ENCODE measurements at places on chromosomes 3 and 15.
A peak's percentile ranks its signal among the peaks of the same experiment; 100 is the strongest.

DNA sequence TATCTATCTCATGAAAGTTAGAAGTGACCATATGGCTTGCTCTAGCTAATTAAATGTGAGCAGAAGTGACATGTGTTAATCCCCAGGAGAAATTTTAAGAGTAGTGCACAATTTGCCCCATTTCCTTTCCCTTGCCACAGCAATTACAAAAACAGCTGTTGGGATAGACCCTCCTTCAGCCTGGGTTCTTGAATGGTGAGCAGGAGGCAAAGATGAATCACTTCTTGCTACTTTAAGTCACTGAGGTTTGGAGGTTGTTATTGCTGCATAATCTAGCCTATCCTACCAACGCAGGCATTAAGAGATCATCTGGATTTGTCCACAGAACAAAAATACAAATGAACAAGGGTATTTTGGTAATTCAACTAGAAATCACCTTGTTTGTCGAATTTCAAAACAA is 51.7 kb upstream of the CAPN7 start:
- no peak for DNase-seq

DNA sequence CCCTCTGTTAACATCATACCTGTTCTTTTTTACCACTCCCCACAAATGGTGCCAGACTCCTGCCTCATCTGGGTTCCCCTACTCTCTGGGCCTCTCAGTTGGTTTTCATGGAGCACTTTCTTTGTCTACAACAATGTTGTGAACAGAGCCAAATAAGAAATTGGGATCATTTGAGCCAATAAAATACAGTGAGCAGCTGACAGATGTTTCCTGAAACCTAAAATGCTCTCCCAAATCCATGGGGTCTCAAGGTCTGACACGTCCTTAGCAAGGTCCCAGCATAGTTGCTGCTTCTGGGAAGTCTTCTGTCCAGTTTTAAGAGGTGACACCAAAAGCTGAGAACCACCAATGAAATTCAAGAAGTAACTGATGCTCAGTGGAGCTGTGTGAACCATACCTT is 1.7 kb downstream of the NMNAT3 start:
- no peak for DNase-seq

- DNase-seq, result no peak
Observed at GRCh38 chr3:168984872-168985271, 678.6 kb downstream of the MECOM start.

DNA sequence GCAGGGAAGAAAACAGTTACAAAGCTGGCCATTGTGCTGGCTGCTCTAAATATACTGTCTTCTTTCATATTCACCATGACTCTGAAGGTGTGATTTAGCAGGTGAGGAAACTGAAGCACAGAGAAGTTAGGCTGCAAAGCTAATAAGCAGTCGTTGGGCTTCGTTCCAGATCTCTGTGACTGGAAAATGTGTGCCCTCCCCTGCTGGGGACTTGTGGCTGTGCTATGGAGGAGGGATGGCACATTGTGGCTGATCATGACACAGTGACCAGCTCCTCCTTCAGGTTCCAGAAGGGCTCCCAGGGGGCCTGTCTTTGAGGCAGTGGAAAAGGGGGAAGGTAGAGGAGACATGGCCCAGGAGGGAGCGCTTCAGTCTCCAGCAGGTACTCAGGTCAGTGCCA is 19.2 kb downstream of the PXK start:
- DNase-seq, result no peak

GRCh38 chr3:141082064-141082463 is 30.9 kb downstream of the SPSB4 start:
- DNase-seq, result no peak

DNA sequence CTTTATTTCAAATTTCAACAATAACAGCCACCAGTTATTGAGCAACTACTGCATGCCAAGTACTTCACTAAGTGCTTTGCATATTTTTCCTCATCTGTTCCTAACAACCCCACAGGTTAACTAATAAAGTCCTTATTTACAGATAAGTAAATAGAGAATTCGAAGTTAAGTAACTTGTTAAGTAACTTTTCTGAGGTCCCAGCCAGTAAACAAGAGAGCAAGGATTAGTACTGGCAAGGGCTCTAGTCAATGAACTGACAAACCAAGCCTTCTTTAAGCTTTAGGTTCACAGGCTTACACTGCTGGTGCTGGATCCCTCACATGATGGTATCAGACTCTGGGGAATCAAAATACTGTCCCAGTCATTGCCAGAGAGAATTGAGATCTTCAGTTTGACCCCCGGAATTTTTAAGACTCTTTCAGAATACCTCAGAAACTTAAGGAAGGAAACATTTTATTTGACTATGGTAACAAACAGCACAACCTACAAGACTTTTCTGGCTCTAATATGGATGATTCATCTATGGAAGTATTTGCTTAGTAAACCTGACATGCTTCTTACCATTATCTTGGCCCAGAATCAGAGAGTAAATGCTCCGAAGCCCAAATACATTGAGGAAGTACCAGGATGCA is 16.5 kb downstream of the EMC3 start:
- no peak for DNase-seq

DNA sequence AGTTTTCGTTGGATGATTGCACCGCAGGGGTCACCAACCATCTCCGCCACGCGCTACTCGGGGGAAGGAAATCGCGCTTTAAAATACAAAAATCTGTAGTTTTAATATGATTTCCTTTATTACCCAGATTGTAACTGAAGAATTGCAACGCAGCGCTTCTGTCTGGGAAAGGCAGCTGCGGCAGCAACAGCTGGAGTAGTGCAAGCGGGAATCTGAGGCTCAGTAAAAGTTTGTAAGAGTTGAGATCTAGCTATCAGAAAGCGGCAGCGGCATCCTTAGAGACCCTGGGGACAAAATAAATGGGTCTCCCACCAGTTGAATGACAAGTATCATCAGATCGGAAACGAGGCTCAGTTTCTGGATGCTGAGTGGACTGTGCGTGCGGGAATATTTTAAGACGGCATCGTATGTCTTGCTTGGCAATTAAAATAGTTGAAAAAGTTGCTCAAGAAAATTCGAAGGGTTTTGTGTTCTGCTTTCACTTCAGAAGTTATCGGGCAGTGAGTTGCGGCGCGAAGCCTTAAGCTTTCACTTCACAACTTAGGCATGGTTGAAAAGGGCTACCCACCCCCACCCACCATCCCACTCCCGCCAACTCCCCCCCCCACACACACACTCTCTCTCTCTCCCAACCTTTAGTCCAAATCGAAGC is 2.7 kb downstream of the MECOM start:
- no peak for DNase-seq

DNA sequence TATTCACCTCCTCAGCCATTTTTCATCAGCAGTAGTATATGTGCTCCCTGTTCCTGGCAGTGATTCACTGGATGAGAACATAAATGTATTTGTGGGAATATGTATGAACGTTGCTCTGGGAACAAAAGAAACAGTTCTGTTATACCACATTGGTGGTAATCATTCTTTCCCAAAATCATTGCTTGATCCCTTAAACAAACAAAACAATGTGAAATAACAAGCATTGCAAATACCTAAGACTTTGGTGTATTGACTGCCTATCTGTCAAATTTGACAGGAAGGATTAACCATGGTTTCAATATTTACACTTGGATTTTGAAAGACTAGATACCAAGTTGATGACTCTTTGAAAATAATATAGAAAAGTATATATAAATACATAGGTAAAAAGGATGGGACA is 284.1 kb downstream of the FHIT start:
- DNase-seq, result no peak

DNA sequence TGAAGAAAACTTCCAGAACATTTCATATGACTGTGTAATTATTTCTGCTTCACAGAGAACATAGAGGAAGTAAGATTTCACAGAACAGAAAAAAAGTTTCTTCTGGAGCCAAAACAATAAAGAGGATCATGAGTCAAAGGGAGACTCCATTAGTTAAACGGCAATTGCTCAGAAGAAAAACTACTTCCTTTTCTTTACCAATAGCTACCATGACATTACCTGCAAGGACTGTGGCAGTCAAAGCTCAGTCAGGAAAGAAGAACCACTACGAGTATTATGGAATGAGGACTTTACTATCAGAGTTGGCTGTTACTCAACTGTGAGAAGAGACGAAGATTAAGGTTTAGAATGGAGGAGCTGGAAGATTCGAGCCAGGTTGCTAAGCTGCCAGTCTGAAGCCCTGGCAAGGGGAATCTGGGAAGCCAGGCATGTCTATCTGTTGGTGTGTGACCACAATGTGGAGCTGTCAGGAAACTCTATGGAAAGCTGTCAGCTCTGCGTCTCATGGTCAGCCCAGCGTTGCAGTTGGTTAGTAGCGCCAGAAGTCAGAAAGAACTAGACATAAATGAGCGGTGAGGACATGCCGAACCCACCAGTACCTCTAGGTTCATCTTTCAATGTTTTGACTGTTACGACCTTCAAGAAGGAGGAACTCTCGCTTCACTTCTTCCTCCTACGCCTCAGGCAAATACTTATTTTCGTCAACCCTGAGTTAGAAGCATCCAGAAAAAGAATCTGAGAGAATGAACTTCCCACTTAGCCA is 604.3 kb downstream of the FGF12 start:
- DNase-seq, result no peak

DNA sequence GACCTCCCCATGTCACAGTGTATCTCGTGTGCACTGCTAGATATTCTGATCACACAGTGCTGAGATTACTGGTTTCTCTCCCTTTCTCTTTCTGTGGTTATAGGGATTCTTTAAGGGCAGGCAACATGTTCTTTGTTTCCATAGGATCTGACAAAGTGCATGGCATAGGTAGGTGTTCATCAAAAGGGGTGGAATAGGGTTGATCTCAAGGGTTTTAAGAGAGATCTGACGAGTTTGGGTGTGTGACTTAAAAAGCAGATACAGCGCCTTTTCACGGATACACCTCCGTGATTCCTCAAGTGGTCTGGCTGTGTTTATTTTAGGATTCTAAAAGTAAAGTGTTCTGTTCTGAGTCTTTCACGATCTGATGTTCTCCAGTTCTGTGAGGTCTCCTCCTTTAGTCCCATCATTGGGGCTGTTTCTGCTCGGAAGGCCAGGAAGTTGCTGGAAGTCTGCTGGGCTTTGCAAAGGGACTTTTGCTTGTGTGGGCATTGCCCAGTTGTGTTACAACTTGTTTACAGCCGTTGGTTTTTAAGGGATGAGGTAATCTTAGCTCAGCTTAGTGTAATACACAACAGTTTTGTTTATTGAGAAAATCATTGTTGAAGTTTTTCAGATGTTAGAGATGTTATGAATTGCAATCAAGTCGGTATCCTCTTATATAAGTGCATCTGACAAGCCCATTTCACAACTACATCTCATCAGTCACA is 34.8 kb downstream of the IGF1R start:
- DNase-seq, result no peak

GRCh38 chr3:45321607-45322391 is 66.6 kb upstream of the LARS2 start:
- no peak for DNase-seq

GRCh38 chr15:35695003-35695402 is 149.0 kb upstream of the DPH6 start:
- DNase-seq, result no peak

GRCh38 chr3:43445820-43446219 is 159.5 kb downstream of the SNRK start:
- DNase-seq, result no peak

- DNase-seq, result no peak
Observed at GRCh38 chr3:117435506-117435905, 725.9 kb downstream of the TUSC7 start.

DNA sequence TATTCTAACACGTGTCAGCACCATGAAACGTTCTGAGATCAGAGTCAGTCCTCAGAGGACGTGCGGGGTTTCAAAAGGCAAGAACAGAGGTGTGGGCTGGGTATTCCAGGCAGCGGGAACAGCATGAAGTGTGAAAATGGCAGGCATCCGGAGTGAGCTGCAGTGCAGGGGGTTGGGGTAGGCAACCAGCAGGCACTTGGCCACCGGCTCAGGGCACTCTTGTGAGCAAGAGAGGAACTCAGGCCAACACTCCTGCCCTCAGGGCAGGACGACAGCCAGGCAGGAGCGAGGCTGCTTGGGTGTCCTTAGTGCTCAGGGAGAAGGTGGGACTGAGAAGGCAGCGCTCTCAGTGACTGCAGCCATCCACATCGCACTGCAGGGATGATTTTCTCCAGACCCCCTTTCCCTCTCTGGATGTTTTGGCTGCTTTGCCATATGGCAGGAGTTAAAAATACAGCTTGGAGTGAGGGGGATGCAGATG is 151.1 kb downstream of the NUP210 start:
- DNase-seq, result no peak

- no peak for DNase-seq
Observed at GRCh38 chr3:187519428-187519890, 150.7 kb downstream of the SST start.

DNA sequence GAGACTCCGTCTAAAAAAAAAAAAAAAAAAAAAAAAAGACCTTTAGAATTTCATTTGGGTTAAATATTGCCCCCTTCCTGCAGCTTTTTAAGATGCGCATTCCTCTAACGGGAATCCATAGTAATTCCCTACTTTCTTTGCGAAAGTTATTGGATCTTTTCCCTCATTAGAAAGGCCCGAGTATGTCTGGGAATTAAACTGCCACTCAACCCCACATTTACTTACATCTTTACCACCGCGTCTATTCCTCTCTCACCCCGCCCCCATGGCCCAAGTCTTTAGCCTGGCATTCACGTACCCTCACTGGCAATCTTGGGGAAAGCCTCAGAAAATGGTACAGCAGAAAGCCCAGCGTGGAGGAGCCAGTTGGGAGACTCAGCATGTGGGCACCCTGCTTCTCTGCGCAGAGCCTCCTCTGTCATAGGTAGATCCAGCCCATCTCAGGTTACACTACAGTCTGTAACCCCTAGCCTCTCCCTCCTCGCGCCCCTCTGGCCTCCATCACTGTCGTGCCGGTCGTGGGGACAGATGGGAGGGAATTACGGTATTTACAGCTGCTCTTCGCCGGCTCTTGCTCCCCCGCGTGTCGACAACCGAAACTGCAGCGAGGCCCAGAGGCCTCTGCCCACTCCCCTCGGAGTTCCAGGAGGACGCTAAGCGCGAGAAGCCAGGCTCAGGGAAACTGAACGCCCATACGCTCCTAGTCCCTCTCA is 6.4 kb upstream of the ANKDD1A start:
- DNase-seq, result peak; percentile 67

- DNase-seq, result no peak
Observed at GRCh38 chr15:37876900-37877299, 57.5 kb upstream of the TMCO5A start.

GRCh38 chr15:45259796-45260195 is 7.8 kb downstream of the SLC28A2 start:
- DNase-seq, result no peak

- DNase-seq, result no peak
Observed at GRCh38 chr15:63826528-63826927, 7.2 kb downstream of the HERC1 start.

All from effector CD4-positive, alpha-beta T cell (primary cell).